ENCODE measurements at places on chromosomes 13 and 19.

DNA sequence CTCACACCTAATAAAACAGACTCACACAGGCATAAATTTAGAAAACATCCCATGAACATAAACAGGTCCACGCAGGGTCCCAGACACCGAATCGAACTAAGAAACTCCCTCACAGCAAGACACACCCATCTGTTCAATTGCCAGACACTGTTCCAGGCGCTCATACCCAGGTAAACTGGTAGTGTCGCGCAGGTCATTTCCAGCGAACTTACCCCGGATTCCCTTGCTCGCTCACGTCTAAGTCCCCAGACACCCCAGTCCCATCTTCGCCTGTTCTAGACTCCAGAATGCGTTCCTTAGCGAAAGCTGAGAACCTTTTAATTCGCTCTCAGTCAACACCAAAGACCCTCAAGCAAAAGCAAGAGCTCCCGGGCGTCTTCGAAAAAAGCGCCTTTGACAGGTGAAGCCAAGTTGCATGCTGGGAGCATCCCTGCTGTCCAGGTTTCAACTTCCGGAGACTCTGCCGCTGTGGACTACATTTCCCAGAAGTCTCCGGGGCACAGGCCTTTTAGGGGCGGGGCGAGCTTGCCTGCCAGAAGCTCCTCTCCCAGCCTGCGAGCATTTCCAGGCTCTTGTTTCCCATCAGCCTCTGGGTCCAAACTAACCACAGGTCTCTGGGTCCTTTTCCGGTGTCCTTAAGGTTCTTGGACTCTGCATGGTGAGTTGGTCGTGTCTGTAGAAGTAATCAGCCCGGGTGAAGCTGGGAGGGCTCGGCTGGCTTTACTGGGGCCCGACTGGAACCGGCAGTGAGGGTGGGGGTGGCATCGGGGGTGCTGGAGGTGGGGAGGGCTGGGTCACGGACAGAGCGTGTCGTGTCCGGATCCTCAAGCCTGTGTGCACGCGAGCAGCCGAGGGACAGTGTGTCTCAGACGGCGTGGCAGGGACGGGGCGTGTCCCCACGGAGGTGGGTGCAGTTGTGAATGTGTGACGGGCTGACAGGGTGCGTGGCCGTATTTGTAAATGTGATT, at the start of gene ZNF283:
Gene ZNF283, plus strand, starts transcription at position 535 of the 968 bp plus-strand sequence. CDS start 6,184 bp downstream, outside the sequence.
- peak; percentile 94 for DNase-seq

DNA sequence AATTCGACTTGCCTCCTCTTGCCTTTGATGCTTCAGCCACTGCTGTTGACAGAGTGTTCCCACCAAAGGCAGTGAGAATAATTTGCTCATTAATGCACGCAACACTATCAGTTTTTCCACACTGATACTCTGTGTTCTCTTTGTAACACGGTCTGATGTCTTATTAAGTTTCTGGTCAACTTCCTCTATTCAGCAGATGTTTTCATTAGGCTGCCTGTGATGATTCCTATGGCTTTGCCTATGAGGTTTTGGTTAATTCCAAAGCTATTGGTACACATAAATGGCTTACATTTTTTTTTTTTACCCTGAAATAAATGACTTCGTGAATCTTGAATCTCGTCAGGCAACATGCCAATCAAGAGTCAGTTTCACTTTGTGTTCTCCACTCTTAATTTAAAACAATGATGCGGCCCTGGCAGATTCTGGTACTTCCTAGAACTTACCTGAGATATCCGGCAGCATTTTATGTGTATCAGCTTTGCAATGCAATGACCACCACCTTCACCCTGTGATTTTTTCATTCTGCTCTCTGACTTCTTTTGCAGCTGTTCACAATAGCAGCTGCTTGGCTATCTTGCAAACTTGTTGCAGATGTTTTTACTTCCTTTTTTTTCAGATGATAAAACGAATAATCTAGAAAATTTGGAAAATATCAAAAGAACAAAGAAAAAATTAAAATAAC, 27.5 kb upstream of the KL start:
- no peak for DNase-seq

DNA sequence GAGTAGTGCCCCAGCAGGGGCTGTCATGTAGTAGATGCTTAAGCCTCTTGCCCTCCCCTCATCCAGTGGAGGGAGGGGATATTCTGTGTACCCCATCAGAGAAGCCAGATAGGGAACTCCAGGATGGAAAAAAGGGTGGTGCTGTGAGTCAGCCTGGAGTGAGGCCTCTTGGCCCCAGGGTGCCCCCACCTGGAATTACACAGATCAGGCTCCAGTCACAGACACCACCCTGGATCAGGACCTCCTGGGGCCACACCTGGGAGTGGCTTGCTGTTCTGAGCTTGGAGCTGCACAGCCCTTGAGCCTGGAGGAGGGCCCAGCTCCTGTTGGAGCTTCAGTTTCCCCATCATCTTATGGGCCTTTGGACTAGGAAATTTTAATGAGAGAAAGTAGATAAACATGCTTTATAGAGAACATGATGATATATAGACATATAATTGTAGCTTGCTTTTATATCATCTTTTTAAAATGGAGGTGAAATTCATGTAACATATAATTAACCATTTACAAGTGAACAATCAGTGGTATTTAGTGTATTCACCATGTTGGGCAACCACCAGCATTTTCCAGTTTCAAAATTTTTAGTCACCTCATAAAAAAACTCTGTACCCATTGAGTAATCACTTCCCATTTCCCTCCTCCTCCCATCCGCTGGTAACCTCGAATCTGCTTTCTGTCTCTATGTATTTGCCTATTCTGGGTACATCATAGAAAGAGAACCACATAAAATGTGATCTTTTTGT, 24.6 kb downstream of the CYP4F22 start:
- no peak for DNase-seq

DNA sequence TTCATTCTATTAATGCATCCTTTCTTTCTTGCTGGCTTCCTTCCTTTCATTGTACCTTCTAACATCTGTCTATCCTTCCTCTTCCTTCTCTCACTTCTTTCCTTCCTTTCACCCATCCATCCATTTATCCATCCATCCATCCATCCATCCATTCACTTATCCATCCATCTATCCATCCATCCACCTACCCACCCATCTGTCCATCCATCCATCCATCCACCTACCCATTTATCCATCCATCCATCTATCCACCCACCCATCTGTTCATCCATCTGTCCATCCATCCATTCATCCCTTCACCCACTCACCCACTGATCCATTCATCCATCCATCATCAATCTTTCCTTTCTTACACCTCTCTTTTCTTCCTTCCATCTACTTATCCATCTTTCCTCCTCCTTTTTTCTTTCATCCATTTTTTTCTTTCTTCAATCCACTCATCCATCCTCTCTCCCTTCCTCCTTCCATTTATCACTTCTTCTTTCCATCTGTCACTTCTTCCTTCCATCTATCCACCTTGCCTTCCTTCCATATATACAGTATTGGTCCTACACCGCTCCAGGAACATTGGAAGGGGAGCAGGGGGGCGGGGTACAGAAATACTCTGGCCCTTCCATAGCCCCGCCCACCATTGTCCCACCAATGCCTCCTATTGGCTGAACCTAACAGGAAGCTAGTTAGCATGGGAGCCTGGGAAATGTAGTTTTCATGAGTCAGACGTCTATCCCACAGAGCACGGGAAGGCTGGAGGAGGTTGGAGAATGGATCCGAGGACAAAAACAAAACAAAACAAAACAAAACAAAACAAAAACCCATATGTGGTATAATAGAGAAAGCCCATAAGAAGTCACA, 45.9 kb downstream of the MBD3L1 start:
- DNase-seq: no peak

DNA sequence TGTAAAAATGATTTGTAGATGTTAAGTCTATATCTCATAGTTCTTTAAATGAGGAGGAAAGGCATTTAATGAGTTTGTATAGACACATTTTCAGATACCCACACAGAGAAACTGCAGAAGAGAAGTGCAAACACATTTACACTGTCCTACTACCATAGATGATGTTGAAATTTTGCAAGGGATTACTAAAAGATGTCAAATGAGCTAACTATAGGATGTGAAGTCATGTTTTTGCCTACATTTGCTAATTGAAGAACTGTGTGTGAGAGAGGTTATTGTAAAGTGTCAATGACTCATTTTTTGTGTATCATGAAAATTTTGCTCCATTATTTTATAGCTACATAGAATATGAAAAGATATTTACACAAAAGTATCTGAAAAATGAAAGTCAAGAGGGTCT, 178.9 kb downstream of the ITGBL1 start:
- no peak for DNase-seq

GRCh38 chr13:30148786-30149185, 158.6 kb downstream of the KATNAL1 start:
- no peak for DNase-seq
